Activated T-helper 1 cell treated with anti-CD3 and anti-CD28 coated beads, Interleukin-12 subunit alpha, Interleukin-12 subunit beta, Interleukin-2, Interleukin-4 antibody, amounts not matched to agents 30 ng/mL and 10 ng/mL and 1 ng/mL, durations not matched to agents 14 hours and 24 hours and 36 hours (primary cell): ENCODE measurements at places on chromosomes 2 and 18. TPM values are rescaled to one million over a fixed set of nuclear protein-coding genes. Genes with fewer than 3 reads are reported as not detected.

The GPR55 gene
- 0.13 and 0.29 TPM in 2 replicates for total RNA-seq

The SNTG2 gene
- total RNA-seq, result not detected in 2 replicates

The NEB gene
- 0.05 and 0.08 TPM in 2 replicates for total RNA-seq

The UGT1A10 gene
- total RNA-seq, result not detected in 2 replicates

The PDCL3 gene
- total RNA-seq, result 39.2 and 45.5 TPM in 2 replicates

The ITGB6 gene
- not detected in 2 replicates for total RNA-seq

The MAP3K19 gene
- not detected in 2 replicates for total RNA-seq

The CCDC85A gene
- not detected in 2 replicates for total RNA-seq

The ITPRIPL1 gene
- 52.1 and 54.5 TPM in 2 replicates for total RNA-seq

The MFSD2B gene
- 0.12 TPM in 1 of 2 replicates, not detected in the other for total RNA-seq

The LONRF2 gene
- 0.23 and 0.32 TPM in 2 replicates for total RNA-seq

The ACMSD gene
- not detected in 2 replicates for total RNA-seq

The UGT1A5 gene
- not detected in 2 replicates for total RNA-seq
